ENCODE measurements at places on chromosomes 7 and 10.
A peak's percentile ranks its signal among the peaks of the same experiment; 100 is the strongest.

GRCh38 chr7:102044984-102045673 lies 227.7 kb downstream of the CUX1 start:
- DNase-seq: no peak

- peak; percentile 79 for DNase-seq
Measured at GRCh38 chr7:151013733-151014497, 10.4 kb downstream of the ATG9B start.

GRCh38 chr10:110399106-110399964 lies 94.6 kb upstream of the SMNDC1 start:
- DNase-seq: no peak

- no peak for DNase-seq
Measured at GRCh38 chr7:46636022-46636421, 715.0 kb upstream of the IGFBP3 start.

- no peak for DNase-seq
Measured at GRCh38 chr10:63670291-63670898, 149.2 kb downstream of the REEP3 start.
